ENCODE measurements at places on chromosomes 16 and 17.

DNA sequence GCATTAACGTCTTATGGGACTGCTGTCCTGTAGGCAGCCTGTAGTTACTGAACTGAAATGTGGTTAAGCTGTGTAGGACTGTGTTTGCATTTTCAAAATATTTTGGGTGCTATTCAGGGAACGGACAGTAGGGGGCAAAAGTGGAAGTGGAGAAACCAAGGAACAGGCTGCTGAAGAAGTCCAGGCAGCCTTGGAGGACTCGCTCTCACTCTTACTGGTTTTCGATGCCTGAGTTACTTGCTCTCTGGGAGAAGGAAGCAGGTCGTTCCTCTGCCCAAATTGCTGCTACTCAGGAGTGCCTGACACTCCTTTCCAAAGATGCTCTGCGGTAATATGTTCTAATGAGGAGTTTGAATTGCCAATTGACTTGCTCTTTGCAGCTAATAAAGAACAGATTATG is 64.5 kb upstream of the RBFOX1 start:
- DNase-seq: peak; percentile 21

DNA sequence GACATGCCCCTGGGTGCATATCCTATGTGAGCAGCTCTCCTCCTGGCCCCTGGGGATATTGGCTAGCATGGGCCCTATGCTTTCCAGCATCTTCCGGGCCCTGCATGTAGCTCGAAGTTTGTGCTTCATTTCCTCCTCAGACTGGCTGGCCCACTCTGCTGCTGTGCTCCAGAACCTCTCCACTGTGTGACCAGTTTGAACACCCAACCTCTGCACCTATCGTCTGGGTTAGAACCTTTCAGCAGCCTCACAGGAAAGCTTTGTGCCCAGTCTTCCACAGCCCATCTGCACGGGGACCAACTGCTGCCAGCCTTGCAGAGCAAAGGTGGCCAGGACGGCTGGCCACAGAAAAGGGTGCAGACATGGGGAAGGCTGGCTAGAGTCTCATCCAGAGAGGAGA is 10.2 kb upstream of the CLEC18B start:
- no peak for DNase-seq

DNA sequence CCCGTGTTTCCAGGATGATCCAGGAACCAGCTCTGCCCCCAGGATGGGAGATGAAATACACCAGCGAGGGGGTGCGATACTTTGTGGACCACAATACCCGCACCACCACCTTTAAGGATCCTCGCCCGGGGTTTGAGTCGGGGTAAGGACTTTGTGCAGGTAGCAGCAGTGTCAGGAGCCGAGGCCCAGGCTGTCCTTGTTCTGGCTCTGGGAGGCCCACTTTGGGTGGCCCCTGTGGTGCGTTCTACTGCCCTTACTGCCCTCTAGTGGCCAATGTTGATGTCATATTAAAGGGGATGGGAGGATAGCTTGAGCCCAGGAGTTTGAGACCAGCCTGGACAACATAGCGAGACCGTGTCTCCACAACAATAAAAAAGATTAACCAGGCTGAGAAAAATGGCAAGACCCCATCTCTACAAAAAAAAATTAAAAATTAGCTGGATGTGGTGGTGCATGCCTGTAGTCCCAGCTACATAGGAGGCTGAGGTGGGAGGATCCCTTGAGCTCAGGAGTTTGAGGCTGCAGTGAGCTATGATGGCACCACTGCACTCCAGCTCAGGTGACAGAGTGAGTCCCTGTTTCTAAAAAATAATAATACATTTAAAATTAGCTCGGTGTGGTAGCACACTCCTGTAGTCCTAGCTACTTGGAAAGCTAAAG is 20.9 kb upstream of the CLEC18A start:
- DNase-seq: peak; percentile 21

DNA sequence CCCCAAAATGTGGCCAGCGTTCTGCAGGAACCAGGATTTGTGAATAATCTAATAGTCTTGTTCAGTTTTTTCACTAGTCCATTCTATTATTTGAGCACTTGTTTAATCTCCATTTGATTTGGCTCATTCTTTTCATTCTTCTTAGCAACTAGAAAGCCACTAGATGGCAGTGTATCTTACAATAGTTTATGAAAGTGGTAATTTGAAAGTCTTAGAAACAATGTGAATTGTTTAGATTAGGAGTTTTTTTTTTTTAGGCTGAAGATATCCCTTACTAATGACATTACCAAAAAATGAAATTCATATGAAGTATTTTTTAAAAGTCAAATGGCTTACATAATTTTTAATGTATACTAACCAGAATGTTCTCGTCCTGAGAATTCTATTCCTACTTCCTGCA is 6.7 kb downstream of the ERI2 start:
- no peak for DNase-seq

GRCh38 chr17:50289991-50290702 is 15.9 kb downstream of the TMEM92 start:
- peak; percentile 88 for DNase-seq

- DNase-seq: no peak
These were observed 24.0 kb downstream of the METRNL start for GRCh38 chr17:83103200-83103942.

DNA sequence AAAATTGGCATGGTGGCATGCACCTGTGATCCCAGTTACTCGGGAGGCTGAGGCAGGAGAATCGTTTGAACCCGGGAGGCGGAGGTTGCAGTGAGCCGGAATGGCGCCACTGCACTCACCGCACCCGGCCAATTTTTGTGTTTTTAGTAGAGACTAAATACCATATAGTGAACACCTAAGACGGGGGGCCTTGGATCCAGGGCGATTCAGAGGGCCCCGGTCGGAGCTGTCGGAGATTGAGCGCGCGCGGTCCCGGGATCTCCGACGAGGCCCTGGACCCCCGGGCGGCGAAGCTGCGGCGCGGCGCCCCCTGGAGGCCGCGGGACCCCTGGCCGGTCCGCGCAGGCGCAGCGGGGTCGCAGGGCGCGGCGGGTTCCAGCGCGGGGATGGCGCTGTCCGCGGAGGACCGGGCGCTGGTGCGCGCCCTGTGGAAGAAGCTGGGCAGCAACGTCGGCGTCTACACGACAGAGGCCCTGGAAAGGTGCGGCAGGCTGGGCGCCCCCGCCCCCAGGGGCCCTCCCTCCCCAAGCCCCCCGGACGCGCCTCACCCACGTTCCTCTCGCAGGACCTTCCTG is at the start of gene HBQ1:
Gene HBQ1, plus strand, starts transcription at position 359 of the 575 bp plus-strand sequence. Its CDS starts 28 bp downstream, at position 387.
- no peak for DNase-seq

GRCh38 chr17:49779739-49780231 is 8.7 kb upstream of the KAT7 start:
- peak; percentile 62 for DNase-seq

- DNase-seq: no peak
These were observed 197.3 kb upstream of the SDK2 start for GRCh38 chr17:73841431-73842060.

- DNase-seq: no peak
These were observed 4.5 kb upstream of the CCDC57 start for GRCh38 chr17:82217120-82217529.

DNA sequence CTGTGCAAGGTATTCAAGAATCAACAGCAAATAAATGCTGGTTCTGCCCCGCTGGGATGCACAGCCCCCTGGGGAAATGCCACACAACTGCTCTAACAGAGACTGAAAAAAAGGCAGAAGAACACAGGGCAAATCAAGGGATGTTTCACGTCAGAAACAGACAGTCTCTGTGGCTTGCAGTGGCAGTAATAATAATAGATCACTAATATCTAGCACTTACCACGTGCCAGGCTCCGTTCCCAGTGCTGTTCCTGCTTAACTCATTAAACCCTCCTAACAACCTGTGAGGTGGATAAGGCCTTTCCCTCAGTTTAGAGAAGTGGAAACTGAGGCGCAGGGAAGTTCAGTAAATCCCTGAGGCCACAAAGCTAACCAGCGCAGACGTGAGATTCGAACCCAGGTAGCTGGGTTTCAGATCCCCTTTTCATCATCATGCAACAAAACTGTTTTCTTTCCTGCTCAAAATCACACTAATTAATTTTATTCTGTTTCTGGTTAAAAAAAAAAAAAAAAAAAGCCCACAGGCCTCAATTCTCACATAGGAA is 36.7 kb downstream of the ARHGAP17 start:
- no peak for DNase-seq

Measured in HL-60 (cell line).